Naive thymus-derived CD8-positive, alpha-beta T cell (primary cell): ENCODE measurements at places on chromosomes 1 and 21. TPM values are rescaled to one million over a fixed set of nuclear protein-coding genes. Genes with fewer than 3 reads are reported as not detected.

Gene NBPF6
- total RNA-seq: 0.16 TPM

Gene INAVA
- not detected for total RNA-seq

DNA sequence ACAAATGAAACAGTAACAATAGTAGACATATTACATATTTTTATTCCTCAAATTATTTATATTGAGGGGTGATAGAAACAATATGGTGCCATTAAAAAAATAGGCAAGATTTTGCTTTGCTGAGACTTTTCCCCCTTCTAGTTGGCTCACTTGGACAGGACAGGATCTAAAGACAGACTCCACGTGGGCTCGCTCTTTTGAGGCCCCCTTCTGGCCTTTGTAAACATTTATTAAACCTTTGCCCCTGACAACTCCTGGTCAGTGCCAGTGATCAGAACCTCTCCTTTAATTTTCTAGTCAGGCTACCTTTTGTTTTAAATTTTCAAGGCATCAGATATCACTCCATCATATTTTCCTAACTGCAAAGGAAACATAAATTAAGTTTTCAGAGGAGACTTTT is 49.7 kb upstream of the IFI44L start:
- no peak for DNase-seq

Gene PTGER3
- total RNA-seq: 0.11 TPM

DNA sequence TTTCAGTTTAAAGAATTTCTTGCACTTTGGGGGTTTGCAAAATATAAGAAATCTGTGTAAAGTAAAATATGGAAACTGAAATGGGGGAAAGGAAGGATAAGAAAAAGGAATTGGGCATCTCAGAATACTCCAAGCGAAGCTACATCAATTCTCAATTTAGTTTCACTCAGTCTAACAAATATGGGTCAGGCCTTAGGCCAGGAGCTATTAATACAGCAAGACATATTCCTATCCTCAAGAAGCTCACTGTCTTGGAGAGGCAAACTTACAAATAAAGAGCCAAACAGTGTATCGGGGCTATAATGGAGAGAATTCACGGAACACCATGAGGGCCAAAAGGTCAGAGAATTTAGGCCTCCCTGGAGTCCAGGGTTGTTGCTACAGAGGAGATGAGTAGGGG is 43.0 kb upstream of the CCDC190 start:
- DNase-seq: no peak

Gene F3
- not detected for total RNA-seq

Gene PSRC1
- not detected for total RNA-seq

Gene CFHR1
- not detected for total RNA-seq

Gene PDC
- total RNA-seq: not detected

Gene SNX7
- not detected for total RNA-seq

- DNase-seq: no peak
Observed at GRCh38 chr1:19743793-19744192, 55.9 kb downstream of the TMCO4 start.

DNA sequence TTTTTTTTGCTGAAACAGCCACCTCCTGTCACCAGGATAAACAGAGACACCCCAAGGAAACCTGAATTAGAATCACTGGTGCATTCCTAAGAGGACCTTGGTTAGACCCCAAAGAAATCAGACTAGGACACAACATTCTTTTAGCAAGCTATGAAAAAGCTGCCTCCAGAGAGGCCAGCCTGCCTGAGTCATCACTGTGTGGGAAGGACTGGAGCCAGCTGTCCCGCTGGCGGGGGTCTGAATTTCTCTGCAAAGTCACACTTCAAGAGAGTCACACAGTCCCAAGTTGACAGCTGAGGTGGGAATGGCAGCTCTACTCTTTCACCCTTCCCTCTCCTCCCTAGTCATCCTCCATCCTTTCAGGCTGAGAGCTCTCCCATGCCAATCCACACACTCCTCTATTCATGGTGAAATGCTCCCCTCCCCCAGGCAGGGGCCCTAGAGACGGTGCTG is 405.0 kb upstream of the POU3F1 start:
- no peak for DNase-seq

Gene NBPF10
- total RNA-seq: 1.8 TPM

- no peak for DNase-seq
Observed at GRCh38 chr1:215667761-215668160, 100.7 kb downstream of the KCTD3 start.
